ENCODE measurements at places on chromosomes 4 and X.

GRCh38 chr4:155774033-155774432, 15.2 kb downstream of the GUCY1B1 start:
- no peak for DNase-seq

DNA sequence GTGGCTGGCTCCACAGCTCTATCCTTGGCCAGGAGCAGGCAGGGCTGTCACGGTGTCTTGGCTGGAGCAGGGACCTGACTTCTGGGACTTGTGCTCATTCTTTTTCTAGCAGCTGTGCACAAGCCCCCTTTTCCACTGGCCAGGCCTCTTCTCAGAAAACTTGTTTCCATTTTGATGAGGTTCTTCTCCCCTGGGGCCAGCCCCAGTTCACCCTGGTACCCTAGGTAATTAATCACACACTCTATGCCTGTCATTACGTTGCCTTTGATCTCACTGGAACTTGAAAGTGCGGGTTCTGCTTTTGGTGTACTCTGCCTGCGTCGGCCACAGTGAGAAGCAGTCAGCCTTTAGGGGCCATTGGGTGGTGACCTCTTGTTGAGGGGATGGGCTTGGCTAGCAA, 26.6 kb downstream of the DRD5 start:
- DNase-seq = no peak

GRCh38 chr4:3874525-3875110, 108.4 kb downstream of the ADRA2C start:
- no peak for DNase-seq

DNA sequence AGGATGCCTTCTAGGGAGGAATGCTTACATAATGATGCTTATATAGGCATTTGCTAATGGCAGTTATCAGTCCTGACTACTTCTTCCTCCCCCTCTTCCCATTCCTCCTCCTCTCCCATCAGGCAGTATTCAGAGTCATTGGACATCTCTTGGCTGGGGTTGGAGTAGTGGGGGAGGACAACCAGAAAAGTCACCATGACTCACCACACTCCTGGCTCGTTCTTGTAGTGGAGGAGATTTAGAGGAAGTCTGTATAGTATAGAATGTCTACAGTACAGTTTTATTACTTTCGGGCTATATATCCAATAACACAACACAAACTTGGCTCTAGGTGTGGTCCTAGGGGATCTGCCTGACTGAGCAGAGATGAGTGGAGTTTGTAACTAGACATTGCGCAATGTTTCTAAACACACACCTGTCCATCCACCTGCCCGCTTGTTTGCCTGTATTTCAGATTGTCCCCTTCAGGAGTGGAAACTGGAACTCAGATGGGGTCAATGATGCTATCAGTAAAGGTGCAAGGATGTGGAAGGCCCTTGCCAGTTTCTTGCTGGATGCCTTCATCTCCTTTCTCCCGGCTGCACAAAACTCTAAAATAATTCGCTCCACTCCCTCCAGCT, 27.9 kb upstream of the KIAA1210 start:
- DNase-seq = peak; percentile 31

- peak; percentile 97 for DNase-seq
Observed at GRCh38 chr4:137531986-137532868, at the start of gene PCDH18. Gene PCDH18 (minus strand): TSS chr4:137532494. CDS start chr4:137532088, 406 bp downstream.

DNA sequence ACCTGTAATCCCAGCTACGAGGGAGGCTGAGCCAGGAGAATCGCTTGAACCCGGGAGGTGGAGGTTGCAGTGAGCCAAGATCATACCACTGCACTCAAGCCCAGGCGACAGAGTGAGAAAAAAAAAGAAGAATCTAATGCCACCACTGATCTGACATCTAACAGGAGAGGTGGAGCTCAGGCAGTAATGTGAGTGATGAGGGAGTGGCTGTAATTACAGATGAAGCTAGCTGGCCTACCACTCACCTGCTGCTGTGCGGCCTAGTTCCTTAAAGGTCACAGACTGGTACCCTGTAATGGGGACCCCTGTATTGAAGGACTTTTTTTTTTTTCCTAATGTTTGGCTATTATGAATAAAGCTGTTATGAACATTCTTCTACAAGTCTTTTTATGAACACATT, 25.3 kb upstream of the GABRE start:
- DNase-seq = no peak

- no peak for DNase-seq
Observed at GRCh38 chrX:97938706-97939105, 1055.0 kb downstream of the RPA4 start.

GRCh38 chr4:112288455-112288854, 2.8 kb upstream of the TIFA start:
- DNase-seq = no peak

DNA sequence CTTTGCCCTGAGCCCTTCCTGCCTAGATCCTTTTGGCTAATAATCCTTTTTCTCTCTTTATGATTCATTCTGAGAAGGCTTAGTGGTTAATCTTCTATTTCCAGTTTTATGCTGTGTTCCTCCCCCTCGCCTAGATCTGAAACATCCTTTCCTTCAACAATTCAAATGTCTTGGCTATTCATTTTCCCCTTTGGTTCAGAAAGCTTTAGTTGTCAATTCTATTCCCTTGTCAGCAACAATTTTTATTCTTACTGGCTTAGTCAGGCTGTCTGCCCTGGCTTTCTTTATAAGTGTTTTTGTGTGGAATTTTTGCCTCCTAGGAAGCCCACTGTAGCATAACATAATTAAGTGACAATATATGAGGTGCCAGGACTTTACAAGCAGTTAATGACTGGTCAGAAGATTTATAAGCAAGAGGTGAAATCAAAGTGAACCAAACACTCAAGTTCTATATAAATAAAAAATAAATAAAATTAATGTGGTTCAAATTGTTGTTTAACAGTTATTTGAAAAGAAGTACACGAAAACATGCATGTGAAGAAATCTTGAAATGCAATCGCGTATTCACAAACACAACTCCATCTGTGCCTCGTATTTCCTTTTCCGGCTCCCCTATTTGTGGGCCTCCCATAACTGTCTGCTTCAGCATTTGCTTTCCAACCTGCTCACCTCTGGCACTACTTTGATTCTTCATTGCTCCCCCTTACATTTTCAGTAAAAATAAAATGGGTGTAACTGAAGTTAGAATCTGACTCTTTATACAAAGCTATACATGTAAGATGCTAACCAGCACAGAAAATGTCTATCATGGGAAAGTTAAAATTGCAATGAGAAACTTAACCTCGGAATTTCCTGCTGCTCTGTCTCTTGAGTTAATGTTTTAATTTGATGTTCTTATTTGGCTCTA, 235.4 kb downstream of the SPRY1 start:
- DNase-seq = no peak
